ENCODE measurements at places on chromosomes 12 and 14.

DNA sequence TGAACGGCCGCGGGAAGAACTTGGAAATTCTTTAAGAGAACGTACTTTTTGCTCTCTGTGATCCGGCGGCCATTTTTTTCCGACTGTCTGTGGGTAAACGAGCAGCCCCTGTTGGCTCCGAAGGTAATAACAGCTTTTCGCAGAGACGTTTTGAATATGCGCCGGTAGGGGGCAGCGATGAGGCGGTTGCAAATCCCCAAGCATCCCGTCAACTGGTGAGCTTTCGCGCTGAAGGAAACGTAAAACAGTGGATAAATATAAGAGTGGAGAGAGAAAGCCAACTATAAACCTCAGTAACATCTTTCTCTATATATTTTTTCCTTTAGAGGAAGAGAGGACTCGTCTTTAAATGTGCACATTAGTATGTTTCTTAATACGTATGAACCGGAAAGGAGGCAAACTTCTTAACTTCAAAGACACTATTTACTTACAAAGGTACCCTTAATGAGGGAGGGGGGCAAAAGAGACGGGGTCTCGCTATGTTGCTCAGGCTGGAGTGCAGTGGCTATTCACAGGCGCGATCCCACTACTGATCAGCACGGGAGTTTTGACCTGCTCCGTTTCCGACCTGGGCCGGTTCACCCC is 9.6 kb upstream of the NEMF start:
- DNase-seq, result peak; percentile 90

- peak; percentile 45 for DNase-seq
Measured at GRCh38 chr12:26028953-26029735, 70.7 kb downstream of the RASSF8 start.

- no peak for DNase-seq
Measured at GRCh38 chr12:92543359-92543758, 159.4 kb upstream of the PLEKHG7 start.

DNA sequence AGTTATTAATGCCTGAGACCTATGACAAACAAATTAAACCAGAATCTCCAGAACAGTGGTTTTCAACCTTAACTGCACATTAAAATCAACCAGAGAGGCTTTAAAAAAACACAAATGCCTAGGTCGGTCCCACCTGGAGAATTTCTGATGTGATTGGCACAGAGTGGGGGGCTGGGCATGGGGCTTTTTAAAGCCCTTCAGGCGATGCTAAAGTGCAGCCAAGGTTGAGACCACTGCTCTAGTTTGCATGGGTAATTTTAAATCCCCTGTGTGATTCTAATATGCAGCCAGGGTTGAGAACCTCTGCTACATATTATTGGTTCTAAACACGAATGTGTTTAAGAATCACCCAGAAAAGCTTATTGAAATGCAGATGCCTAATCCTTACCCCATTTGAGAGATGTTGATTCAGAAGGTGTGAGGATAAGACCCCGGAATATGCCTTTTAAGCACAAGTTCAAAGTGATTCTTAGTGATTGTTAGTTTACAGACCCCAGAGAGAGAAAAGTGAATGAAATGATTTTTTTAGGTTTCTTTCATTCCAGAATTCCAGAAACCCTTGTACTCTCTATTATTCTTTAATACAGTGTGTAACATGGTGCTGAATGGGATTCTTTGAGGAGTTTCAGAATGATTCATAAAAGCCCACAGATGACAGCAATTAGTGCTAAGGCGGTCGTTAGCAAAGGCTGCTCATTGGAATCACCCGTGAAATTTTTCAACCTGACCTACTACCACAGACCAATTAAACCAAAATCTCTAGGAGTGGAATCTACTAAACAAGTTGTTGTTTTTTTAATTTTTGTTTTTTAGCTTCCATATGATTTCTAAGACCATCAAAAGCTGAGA is 44.9 kb downstream of the LIN7A start:
- DNase-seq, result no peak

DNA sequence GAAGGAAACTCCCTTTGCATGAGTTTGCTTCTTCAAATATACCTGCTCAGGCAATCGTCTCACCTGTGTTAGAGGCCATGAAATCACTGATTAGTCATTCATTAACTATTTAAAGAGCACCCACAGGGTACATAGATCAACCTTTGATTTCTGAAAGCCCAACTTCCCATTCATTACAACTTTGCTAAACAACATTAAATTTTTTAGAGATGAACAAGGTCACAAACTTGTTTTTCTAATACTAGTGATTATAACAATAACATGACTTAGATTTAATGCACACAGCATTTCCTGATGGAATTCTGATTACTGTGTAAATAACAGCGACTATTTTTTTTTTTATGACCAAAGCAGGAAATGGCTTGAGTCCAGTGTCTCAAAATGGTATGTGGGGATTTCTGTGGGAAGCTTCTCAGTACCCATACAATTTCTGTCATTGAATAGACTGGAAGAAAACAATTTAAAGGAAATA is 5.4 kb upstream of the ERO1A start:
- no peak for DNase-seq

GRCh38 chr14:64540208-64541202 is at the start of gene HSPA2:
Gene HSPA2 (plus strand): TSS chr14:64540741. CDS start chr14:64540850, 109 bp downstream.
- DNase-seq, result peak; percentile 99

DNA sequence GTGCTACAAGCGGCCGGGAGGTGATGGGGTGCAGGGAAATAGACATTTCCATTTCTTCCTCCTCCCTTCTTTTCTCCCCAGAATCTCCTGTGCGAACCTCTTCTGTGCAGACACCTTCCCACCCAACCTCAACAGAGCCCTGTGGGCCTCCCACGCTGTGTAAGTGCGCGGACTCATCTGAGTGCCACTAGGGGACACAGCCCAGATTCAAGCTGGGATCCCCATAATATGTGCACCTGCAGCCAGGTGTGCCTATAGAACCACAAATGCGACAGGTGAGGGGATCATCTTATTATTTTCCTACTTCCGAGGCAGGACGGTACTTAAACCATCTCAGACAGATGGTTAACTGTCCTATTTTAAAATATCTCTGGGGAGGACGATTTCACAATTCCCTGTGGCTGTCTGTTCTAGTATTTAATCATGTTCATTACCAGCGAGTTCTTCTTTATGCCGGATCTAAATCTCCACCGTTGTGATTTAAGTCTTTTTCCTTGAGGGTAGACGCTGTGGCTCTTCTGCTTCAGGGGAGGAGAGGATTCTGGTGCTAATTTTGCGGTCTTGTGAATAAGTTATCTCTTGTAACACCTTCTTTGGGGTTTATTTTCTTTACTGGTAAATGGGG is 17.2 kb upstream of the CACNA1C start:
- DNase-seq, result no peak

DNA sequence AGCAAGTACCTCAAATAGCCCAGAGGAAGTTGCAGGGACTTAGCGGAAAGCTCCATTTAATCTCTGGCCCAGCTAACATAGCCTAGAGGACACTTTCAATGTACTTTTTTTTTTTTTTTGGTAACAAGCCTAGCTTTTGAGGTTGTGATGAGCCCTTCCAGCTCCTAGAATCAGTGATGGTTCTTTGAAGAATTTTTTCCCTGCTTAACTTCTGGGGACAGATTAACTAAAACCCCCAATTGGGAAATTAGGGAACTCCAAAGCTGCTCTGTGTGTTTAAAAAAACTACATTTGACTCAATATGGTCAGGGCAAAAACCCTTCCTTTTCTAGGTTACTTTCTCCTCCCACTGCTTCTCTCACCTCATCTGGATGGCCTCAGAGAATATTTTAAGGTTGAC is 23.9 kb upstream of the ITGA5 start:
- DNase-seq, result peak; percentile 37

DNA sequence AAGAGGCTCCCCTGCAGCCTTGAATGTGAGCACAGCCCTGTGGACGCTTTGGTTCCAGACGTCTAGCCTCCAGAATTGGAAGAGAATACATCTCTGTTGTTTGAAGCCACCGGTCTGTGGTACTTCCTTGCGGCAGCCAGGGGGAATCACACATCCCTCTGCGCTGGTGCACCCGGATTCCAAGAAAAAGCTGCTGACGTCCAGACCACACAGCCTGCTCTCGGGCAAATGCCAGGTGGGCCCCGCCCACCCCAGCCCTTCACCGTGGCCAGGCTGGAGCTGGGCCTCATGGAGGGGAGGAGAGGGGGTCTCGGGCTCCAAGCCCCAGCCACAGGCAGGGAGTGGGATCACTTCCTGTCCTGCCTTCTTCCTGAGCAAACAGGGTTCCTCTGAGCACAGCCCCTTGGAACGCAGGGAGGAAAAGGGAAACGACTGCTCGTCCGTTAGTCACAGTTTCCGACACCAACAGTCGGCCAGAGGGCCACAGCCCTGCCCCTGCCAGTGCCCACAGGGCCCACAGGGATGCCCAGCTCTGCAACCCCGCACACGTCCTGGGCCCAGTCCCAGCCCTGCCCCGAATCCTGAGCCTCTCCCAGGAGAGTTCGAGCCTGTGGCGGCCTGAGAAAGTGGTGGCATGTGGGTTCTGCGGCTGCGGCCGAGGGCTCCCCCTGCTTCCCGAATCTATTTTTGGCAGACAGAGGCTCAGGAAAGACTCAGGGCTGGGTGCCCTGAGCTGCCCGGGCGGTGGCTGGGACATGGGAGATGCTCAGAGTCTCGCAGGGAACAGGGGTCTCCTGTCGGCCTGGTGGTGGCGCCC is 85.3 kb downstream of the RFLNA start:
- peak; percentile 72 for DNase-seq

DNA sequence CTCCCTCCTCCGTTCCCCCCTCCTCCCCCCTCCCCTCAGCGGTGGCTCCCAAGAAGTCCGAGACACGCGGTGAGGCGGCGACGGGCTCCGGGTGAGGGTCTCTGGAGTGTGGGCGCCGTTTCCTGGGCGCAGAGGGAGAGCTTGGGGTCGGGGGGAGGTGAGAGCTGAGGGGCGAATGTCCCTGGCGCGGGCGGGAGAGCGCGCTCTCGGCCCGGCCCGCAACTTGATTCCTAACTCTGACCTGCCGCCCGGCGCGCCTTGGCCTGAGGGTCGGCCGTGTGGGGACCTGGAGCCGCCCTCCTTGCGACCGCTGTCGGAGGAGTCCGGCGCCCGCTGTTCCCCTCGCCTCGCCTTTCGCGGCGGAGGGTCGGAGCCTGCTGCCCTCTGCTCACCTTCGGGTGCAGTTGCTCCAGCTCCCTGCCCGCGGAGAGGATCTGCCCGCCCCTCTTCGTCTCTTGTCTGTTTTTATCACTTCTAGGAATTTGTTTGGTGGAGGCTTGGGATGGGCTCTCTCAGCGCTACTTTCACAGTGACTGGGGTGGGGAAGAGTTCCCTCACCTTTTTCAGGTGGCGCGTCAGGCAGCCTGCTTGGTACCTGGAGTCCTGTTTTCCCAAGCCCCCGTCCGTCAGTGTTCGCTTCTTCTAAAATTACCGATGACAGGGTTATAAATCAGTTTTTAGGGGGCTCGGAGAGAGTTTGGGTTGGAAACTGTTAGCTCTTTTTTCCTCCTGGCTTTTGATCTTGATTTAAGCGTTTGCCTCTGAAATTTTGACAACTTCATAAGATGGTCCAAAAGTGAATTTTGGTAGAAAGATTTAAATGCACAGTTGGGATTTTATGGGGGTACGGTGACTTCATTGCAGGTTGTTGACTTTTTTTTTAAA is 495 bp downstream of the ADIPOR2 start:
- peak; percentile 36 for DNase-seq

GRCh38 chr12:112023759-112024396 is 10.7 kb downstream of the ERP29 start:
- DNase-seq, result no peak
